Thymus (tissue), 14 donors: ENCODE measurements at places on chromosomes 3 and 15. TPM values are rescaled to one million over a fixed set of nuclear protein-coding genes. Genes with fewer than 3 reads are reported as not detected.

The ZNF619 gene
- total RNA-seq: 2.8 TPM

DNA sequence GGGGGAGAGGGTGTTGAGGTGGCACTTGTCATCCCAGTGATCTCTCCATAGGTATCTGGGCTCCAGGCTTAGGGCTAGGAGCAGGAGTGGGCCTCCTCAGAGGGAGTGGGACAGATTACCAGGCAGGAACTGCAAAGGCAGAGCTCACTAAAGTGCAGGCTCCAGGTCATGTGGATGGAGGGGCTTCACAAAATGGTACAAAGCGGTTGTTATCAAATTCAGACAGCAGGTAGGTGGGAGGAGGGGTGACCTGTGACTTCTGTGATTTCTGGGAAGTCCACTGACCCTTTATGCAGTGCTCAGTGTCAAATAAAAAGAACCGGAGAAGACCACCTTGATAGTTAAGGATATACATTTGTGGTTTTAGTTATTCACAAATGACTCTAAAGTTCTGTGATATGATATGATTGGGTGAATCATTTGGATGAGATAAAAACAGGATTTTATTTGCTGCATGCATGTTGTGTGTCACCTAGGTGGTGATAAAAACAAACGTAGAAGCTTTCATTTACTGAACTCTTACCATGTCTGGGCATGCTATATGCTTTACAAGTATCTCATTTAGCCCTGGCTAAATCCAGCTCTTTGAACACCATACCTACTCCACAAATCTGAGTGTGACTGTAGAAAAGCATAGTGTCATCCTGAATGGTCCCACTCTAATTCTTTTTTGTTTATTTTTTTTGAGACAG lies 20.2 kb downstream of the ST6GAL1 start:
- no peak for DNase-seq

GRCh38 chr3:133447750-133448477 lies 48.1 kb downstream of the BFSP2 start:
- DNase-seq: no peak

DNA sequence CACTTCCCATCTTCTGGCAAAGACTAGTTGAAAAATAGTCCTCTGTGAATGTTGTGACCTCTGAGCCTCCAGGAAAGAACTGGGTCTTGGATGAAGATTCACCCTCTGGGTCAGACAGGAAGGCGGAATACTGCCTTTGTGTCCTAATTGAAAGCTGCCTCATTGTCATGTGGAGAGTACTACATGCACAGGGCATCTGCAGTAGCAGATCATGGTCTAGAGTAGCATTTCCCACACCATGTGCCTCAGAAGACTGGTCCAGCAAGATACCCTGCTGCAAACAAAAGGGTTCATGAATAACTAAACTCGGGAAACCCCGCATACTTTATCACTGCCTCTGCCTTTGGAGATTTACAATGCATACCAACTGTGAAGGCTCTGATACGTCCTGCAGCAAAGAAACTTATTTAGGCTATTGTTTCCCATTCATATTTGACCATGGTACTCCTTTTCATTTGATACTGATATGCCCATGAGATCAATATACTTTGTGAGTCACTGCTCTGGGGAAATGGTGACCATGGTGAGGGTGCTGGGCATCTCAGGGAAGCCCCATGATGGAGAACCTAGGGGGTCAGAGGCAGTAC lies 22.7 kb downstream of the IRAK2 start:
- DNase-seq: no peak

GRCh38 chr15:90871716-90872485 lies 3.5 kb downstream of the FURIN start:
- peak; percentile 51 for DNase-seq

GRCh38 chr15:38636597-38636996 lies 72.0 kb upstream of the RASGRP1 start:
- no peak for DNase-seq
